ENCODE measurements at places on chromosomes 1 and 21. TPM values are rescaled to one million over a fixed set of nuclear protein-coding genes. Genes with fewer than 3 reads are reported as not detected.

TNFSF4 gene
- total RNA-seq, result 1.7 TPM

NBL1 gene
- 10.5 TPM for total RNA-seq

KRTAP19-3 gene
- total RNA-seq, result not detected

RNU1-1 gene
- 3,957 TPM for total RNA-seq

FAM110D gene
- 0.33 TPM for total RNA-seq
